ENCODE measurements at places on chromosomes 1 and 21.

- H3K27me3 ChIP-seq, result no peaks in the 10 kb centered on the region
- no peak overlapping the region for H3K27ac ChIP-seq
- H3K4me1 ChIP-seq, result no peaks in the 10 kb centered on the region
- no peaks in the 10 kb centered on the region for H3K36me3 ChIP-seq
- no peak overlapping the region for H3K4me3 ChIP-seq
Measured at GRCh38 chr1:114037631-114037890, 58.3 kb downstream of the OLFML3 start.

- no peak overlapping the region for H3K27ac ChIP-seq
- no peak overlapping the region for H3K4me3 ChIP-seq
- DNase-seq, result no peak
- H3K36me3 ChIP-seq, result no peaks in the 10 kb centered on the region
Measured at GRCh38 chr1:71861022-71861421, 421.3 kb downstream of the NEGR1 start.

DNA sequence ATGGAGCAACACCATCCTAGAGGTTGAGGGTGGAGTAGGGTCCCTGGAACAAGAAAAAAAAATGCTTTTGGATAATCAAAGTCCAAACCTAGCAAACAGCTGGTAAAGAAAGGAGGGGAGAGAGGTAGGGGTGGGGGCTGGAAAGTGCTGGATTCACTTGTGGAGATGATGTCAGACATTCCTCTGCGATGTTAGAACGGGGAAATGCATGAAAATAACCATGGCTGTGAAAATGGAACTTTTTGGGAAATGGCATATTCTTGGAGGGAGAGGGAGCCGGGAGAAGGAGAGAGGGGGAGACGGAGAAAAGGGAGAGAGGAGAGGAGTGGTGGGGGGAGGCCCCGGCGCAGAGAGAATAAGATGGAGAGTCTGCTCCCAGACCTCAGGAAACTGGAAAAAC is 53.6 kb downstream of the OLFML2B start:
- no peak overlapping the region for H3K27ac ChIP-seq
- no peak overlapping the region for H3K4me3 ChIP-seq
- peaks cover 2% of the 10 kb centered on the region for H3K27me3 ChIP-seq
- no peaks in the 10 kb centered on the region for H3K36me3 ChIP-seq
- DNase-seq, result no peak
- H3K4me1 ChIP-seq, result no peaks in the 10 kb centered on the region

DNA sequence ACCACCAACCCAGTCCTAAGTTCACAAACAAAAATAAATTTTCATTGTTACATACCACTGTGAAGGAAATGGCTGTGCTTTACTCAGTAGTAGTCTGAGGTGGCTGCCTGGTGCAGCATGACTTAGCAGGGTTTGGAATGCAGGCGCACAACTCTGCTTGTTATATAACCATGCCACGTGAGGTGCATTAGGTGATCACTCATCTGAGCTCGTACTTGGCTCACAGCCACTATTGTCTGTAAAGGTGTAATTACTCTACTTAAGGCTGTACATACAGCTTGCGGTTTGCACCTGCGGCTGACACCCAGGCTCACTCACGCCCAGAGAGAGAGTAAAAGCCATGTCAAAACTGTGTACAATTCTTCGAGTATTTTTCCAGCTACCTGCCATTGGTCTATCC is 599.4 kb downstream of the LTN1 start:
- no peaks in the 10 kb centered on the region for H3K27me3 ChIP-seq
- H3K27ac ChIP-seq, result no peak overlapping the region
- DNase-seq, result no peak
- no peaks in the 10 kb centered on the region for H3K36me3 ChIP-seq

GRCh38 chr1:116224561-116224960 is 113.4 kb downstream of the MAB21L3 start:
- no peaks in the 10 kb centered on the region for H3K27me3 ChIP-seq
- H3K36me3 ChIP-seq, result no peaks in the 10 kb centered on the region
- no peak overlapping the region for H3K27ac ChIP-seq
- DNase-seq, result no peak
- no peak overlapping the region for H3K4me3 ChIP-seq
- no peaks in the 10 kb centered on the region for H3K4me1 ChIP-seq

DNA sequence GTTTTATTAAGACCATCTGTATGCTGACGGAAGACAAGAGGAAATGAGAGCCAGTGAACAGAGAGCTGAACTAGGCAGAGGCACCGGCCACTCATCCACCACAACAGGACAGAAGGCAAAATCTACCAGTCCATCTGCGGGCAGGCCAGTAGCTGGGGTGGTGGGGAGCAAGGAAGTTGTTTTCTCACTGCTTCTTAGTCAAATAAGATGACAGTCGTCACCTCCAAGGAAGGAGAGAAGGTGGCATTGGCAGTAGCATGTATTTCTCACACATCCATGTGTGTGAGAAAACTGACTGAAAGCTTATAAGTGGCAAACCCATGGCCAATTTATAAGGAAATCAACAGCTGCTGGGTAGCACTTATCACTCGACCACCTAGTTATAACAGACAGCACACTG is 8.2 kb downstream of the TTC13 start:
- H3K4me1 ChIP-seq, result peaks cover 32% of the 10 kb centered on the region
- H3K36me3 ChIP-seq, result peaks cover 2% of the 10 kb centered on the region
- DNase-seq, result no peak
- H3K4me3 ChIP-seq, result no peak overlapping the region

DNA sequence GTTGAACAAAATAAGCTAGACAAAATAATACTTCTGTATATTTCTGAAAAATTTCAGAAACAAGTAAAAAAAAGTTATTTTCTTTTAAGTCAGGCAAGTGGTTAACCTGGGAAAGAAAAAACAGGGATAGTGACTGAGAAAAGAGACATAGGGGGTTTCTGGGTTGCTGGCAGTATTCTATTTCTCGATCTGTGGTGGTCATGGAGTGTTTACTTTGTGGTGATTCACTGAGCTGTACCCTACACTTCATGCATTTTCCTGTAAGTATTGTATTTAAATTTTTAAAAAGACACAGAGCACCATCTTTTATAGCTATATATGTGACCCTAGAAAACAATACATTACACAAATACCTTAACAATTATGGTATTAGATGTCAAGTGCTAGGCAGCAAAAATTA is 58.2 kb downstream of the ZNF644 start:
- no peak overlapping the region for H3K4me3 ChIP-seq
- H3K36me3 ChIP-seq, result no peaks in the 10 kb centered on the region
- no peaks in the 10 kb centered on the region for H3K4me1 ChIP-seq

DNA sequence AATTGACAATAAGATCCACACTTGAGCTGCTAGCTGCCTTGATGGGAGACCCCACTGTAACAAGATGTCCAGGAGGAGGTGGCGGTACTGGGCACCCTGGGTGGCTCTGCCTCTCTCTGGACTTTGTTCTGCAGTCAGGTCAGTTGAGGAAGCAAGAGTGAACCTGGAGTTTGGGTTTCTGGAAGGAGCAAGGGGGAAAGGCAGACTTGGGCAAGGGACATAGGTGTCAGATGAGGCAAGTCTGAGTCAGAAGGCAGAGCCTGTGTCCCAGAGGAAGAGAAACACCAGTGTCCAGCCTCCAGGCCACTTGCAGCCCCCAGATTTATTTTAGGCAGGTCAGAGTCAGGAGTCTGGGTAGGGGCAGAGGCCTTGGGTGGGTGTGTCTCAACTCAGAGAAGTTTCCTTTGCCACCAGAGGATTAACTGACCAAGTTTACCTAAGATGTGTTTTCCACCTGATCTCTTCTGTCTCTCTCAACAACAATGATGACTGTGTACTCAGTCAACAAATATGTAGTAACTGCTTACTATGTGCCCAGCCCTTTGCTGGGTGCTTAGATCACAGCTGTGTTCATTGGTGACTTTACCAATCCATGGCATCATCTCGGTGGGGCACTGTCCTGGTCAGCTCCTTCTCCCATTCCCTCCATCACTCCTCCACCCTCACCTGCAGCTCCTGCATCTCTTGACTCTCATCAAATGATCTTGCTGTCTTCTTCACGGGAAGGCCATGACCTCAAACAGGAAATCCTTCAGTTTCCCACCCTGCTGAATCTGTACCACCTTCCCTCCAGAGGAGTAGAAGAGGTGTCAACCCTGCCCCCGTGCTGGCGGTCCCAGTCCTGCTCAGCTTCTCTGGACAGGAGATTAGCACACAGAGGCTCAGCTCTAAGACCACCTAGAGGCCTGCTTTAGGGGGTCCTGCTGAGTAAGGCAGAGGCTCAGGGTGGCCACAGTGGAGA is 36.6 kb downstream of the ELF3 start:
- no peak overlapping the region for H3K4me3 ChIP-seq
- H3K36me3 ChIP-seq, result no peaks in the 10 kb centered on the region
- no peak overlapping the region for H3K27ac ChIP-seq
- DNase-seq, result no peak

GRCh38 chr1:231335663-231336602 is 1.7 kb downstream of the EXOC8 start:
- peaks cover 39% of the 10 kb centered on the region for H3K4me1 ChIP-seq
- no peaks in the 10 kb centered on the region for H3K27me3 ChIP-seq
- H3K4me3 ChIP-seq, result peak overlapping the region; percentile 95
- peaks cover 8% of the 10 kb centered on the region for H3K36me3 ChIP-seq
- no peak overlapping the region for H3K27ac ChIP-seq

DNA sequence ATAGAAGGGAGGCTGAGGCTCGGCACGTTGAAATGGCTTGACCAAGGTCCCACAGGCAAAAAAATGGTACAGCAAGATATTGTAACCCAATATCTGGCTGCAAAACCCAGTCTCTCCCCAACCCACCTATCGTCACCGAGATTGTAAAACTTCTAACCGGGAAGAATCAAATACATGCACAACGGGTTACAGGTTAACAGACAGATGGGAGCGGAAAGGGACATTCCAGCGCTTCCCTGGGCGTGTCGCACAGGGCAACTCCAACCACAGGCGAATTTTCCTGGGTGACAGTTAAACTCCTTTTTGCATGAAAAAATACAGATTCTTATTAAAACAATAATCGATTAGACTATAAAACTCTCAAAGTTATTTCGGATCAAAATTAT is 31.8 kb upstream of the JUN start:
- peak overlapping the region; percentile 60 for H3K4me3 ChIP-seq
- H3K27ac ChIP-seq, result peak overlapping the region; percentile 72
- H3K36me3 ChIP-seq, result peaks cover under 1% of the 10 kb centered on the region
- no peaks in the 10 kb centered on the region for H3K27me3 ChIP-seq
- DNase-seq, result no peak
- peaks cover 45% of the 10 kb centered on the region for H3K4me1 ChIP-seq

DNA sequence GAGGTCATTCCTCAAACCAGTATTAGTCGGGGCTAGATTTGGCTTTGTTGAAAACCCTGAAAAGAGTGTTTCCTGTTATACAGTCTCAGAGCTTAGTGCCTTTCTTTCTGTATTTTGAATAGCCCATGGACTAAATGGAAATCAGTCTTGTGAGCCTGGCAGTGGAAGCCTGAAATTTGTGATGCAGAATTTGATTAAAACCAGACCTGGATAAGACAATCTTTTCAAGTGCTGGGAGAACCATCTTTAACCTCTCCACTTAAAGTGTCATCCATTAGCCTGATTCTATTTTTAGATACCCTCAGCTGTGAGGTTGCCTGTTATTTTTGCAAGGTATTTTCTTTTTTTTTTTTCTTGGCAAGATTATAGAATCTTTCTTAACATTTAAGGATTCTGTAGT is 19.5 kb downstream of the ACTN2 start:
- no peak overlapping the region for H3K27ac ChIP-seq
- H3K36me3 ChIP-seq, result no peaks in the 10 kb centered on the region
- H3K27me3 ChIP-seq, result peaks cover 2% of the 10 kb centered on the region

- H3K36me3 ChIP-seq, result no peaks in the 10 kb centered on the region
- H3K27ac ChIP-seq, result no peak overlapping the region
- H3K4me3 ChIP-seq, result no peak overlapping the region
- no peak for DNase-seq
Measured at GRCh38 chr1:92567211-92567868, 80.6 kb upstream of the GFI1 start.

GRCh38 chr1:175054736-175055135 is 12.9 kb upstream of the TNN start:
- H3K4me3 ChIP-seq, result no peak overlapping the region
- no peak for DNase-seq
- H3K36me3 ChIP-seq, result no peaks in the 10 kb centered on the region
- H3K27me3 ChIP-seq, result peaks cover 8% of the 10 kb centered on the region
- H3K4me1 ChIP-seq, result no peaks in the 10 kb centered on the region
- no peak overlapping the region for H3K27ac ChIP-seq

DNA sequence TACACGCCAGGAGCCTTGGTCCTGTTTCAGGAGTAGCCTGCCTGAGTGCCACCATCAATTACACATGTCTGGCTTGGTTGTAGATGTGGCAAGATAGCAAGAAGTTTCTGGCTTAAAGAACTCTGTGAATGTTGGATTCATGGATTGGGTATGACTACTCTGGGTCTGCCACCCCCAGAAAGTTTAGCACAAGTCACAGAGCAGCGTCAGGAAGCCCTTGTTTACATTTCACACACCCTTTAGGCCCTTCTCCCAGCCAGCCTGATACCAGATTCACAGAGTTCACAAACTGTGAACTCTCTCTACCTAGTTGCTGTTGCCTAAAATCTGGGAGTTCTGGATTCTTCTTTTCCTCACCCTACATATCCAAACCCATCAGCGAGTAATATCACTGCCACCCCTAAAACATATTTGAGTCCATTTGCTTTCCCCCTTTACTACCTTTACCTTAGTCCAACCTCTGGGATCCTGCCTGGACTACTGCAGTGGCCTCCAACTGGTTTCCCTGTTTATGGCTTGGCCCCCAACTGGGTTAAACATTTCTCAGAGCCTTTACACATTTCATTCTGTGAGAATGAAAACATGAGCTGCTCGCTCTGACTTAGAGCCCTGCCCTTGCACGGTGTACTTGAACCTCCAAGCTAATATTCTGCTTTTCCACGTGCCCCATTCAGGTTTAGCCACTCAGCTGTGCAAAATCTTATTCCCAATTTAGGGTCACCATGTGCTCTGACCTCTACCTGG is 4.1 kb upstream of the CCDC24 start:
- H3K4me1 ChIP-seq, result peaks cover 15% of the 10 kb centered on the region
- DNase-seq, result no peak
- H3K4me3 ChIP-seq, result no peak overlapping the region

DNA sequence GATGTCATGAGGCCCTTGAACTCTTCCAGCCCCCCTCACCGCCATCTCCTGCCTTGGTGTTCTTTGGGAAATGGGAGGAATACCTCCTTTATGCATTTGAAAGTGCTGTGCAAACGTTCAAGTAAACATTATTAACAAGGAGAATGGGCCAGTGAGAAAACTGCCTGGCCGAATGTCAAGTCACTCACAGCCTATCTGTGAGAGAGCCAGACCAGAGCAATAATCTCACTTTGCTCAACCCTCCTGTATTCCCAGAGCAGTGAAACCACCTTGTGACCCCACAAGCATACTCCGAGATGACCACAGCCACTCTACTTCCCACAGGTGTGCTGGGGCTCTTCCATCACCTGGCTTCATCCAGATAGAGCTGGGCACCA is 5.2 kb downstream of the TAL1 start:
- H3K4me3 ChIP-seq, result no peak overlapping the region
- H3K27ac ChIP-seq, result no peak overlapping the region
- H3K36me3 ChIP-seq, result no peaks in the 10 kb centered on the region
- peaks cover 41% of the 10 kb centered on the region for H3K4me1 ChIP-seq
- no peak for DNase-seq
- H3K27me3 ChIP-seq, result peaks cover 89% of the 10 kb centered on the region

DNA sequence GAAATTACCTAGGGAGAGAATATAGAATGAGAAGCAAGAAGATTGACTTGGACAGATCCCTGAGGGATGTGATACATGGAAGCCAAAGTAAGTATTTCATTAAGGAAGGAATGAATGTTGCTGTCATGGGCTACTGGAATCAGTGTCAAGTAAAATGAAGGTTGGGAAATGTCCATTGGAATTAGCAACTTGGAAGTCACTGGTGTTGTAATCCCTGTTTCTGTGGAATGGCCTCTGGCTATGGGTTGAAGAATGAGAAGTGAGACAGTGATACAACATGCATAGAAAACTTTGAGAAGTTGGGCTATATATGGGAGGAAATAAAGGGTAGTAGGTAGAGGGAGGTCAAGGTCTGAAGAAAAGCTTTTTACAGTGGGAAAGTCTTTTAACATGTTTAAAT is 54.7 kb downstream of the CCDC18 start:
- H3K27ac ChIP-seq, result no peak overlapping the region
- H3K4me1 ChIP-seq, result no peaks in the 10 kb centered on the region
- H3K27me3 ChIP-seq, result no peaks in the 10 kb centered on the region
- no peak for DNase-seq
- peaks cover 11% of the 10 kb centered on the region for H3K36me3 ChIP-seq

Measured in T-cell (primary cell).